ENCODE measurements at places on chromosomes 5 and 9.

DNA sequence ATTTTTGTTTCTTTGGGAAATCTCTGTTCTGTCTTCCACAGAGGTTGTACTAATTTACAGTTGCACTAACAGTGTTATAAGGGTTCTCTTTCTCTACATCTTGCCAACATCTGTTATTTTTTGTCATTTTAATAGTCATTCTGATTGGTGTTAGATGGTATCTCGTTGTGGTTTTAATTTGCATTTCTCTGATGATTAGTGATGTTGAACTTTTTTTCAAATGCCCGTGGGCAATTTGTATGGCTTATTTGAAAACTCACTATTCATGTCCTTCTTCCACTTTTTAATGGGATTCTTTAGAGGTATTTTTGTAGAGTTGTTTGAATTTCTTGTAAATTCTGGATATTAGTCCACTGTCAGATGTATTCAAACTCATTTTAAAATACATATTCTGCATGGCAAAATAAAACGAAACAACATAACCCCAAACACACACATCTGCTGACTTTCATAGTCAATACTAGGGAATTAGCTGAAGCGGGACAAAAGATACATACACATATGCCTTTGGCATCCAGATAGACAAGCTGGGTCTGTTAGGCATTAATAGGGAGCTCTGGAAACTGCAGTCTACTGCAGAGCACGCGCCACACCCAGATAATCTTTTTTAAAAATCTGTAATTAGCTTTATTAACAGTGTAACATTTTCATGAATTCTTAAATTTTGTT, 5.8 kb upstream of the SPATA31C2 start:
- DNase-seq, result no peak

- DNase-seq, result no peak
Observed at GRCh38 chr9:103798620-103799019, 295.5 kb upstream of the SMC2 start.

DNA sequence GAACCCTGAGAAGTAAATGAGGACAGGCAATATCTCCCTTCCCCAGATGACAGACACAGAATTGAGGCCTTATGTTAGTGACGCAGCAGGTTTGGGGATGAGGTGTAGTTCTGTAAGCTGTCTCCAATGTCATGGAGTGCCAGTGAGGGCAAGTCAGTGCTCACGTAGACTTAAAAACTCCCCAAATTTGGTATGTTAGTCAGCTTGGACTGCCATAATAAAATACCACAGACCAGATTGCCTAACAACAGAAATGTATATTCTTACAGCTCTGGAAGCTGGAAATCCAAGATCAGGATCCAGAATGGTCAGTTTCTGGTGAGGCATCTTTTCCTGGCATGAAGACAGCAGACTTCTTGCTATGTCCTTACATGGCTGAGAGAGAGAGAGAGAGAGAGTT, 14.9 kb downstream of the FOXI1 start:
- DNase-seq, result no peak

DNA sequence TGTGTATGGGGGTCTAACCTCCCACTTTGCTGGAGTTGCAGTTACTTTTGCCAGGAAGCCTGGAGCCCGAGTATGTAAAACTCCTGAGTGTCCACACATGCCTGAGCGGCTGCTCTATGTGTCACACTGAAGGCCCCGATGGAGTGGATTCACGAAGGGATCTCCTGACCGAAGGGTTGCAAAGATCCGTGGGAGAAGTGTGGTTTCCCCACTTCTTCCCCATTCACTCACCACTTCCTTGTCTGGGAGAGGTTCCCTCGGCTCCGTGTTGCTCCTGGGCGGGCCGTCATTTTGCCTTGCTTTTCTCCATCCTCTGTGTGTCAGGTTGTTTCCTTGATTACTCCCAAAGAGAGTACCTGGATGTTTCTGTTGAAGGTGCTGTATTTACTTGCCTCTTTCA, 16.2 kb upstream of the IL3 start:
- no peak for DNase-seq

GRCh38 chr5:75681125-75681830, 36.0 kb downstream of the POC5 start:
- DNase-seq, result no peak

DNA sequence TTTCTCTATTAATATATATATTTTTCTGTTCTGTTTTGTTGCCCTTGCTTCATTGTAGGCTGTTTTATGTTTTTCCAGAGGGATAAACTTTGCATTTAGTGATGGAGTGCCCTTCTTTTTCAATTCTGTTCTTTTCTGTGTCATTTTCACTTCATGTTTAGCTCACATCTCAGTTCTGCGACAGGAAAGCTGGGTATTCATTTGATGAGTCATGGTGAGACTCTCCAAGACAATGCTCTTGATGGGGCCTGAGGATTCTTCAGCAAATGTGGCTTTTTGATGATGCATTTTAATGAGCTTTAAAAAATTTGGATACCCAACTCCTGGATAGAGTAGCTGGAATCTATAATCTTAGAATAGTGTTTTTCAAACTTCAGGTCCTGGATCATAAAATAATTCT, 56.5 kb upstream of the SPATA31D4 start:
- no peak for DNase-seq

GRCh38 chr5:54667136-54667535, 149.6 kb downstream of the SNX18 start:
- no peak for DNase-seq

DNA sequence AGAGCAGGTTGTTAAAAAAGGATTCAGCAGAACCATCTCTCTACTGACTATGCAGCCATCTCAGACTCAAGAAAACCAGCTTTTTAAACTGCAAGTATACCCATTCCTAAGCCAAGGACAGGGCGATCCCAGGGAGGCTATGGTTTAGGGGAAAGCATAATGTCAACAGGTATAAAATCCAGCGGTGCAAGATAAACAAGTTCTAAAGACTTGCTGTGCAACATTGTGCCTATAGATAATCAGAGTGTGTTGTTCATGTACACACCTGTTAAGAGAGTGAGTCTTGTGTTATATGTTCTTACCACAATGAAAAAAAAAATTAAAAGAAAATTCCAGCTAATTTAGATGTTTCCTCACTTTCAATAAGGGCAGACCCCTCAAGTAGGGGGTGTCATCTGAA, 63.6 kb upstream of the DIRAS2 start:
- DNase-seq, result no peak

DNA sequence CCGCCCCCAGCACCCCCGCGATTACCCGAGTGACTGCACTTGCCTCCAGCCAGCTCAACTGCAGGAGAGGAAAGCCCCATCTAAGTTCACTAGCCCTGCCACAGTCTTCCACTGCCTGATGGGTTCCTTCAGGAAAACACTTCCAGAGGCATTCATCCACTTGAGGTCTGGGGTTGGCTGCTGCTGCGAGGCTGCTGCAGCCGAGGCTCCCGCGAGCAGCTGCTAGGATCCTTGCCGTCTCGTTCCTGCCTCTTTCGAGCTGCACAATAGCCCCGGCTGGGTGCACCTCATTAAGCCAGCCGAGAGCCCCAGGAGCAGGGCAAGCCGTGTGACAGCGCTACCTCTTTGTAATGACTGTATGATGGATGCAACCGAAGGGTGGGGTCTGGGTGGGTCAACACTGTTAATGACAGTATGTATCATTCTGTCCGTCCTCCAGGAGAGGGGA, 24.2 kb upstream of the ELAVL2 start:
- DNase-seq, result no peak

DNA sequence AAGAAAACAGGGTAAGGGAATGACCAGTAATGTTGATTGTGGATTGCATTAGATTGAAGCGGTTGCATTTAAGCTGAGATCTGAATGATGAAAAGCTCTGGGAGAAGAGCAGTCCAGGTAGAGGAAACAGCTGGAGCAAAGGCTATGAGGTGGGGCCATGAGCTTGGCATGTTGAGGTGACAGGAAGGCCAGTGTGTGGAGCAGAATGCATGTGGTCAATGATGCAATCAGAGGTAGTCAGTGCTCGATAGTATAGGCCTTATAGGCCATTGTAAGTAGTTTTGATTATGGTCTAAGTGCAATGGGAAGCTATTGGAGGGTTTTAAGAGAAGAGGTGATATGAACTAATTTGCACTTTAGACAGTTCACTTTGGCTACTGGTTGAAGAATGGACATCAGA, 270.4 kb downstream of the ARHGAP26 start:
- DNase-seq, result no peak

DNA sequence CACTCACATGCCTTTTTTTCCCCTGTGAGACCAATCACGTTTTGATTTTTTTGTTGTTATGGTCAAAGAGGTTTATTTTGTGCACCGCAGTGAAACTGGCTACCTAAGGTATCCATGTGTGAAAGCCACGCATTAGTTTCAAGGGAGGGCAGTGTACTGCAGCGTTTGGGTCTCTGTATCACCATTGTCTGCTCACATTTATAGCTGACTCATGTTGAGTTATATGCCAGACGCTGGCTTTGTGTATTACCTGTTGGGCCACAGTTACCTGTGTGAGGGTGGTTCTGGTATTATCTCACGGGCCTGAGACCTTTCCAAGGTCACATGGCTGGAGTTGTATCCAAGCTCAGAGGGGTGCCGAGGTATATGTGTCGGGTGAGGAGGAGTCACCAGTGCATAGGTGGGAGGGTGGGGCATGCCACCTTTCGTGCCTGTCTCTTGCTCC, 75.8 kb downstream of the ARHGAP26 start:
- no peak for DNase-seq
